ENCODE measurements at places on chromosomes 3 and 15. TPM values are rescaled to one million over a fixed set of nuclear protein-coding genes. Genes with fewer than 3 reads are reported as not detected.

BRPF1 gene
- total RNA-seq: 20.3 TPM

INSYN1 gene
- total RNA-seq: 0.15 TPM

LHFPL4 gene
- not detected for total RNA-seq

STIMATE gene
- total RNA-seq: 23.6 TPM

- no peak overlapping the region for H3K4me3 ChIP-seq
- peak; percentile 70 for DNase-seq
- H3K36me3 ChIP-seq: peaks cover 10% of the 10 kb centered on the region
- H3K27me3 ChIP-seq: no peaks in the 10 kb centered on the region
- peaks cover 17% of the 10 kb centered on the region for H3K4me1 ChIP-seq
These were observed 175.2 kb downstream of the ALDH1A2 start for GRCh38 chr15:57890351-57890750.

DNA sequence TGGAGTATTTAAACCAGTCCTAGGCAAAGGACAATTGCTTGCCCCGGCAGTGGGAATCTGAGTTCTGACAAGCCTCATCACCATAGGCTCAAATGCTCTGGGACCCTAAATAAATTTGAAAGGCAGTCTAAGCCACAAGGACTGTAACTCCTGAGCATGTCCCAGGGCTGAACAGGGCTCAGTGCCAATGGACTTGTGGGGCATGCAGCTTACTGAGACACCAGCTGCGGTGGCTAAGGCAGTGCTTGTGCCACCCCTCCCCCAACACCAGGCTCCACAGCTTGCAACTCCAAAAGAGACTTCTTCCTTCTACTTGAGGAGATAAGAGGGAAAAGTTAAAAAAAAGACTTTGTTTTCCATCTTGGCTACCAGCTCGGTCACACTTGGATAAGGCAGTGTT lies 289.7 kb upstream of the DCBLD2 start:
- no peak overlapping the region for H3K4me3 ChIP-seq
- no peaks in the 10 kb centered on the region for H3K4me1 ChIP-seq
- no peak for DNase-seq
- peaks cover 5% of the 10 kb centered on the region for H3K36me3 ChIP-seq
- peaks cover 6% of the 10 kb centered on the region for H3K27me3 ChIP-seq
- no peak overlapping the region for H3K27ac ChIP-seq

DNA sequence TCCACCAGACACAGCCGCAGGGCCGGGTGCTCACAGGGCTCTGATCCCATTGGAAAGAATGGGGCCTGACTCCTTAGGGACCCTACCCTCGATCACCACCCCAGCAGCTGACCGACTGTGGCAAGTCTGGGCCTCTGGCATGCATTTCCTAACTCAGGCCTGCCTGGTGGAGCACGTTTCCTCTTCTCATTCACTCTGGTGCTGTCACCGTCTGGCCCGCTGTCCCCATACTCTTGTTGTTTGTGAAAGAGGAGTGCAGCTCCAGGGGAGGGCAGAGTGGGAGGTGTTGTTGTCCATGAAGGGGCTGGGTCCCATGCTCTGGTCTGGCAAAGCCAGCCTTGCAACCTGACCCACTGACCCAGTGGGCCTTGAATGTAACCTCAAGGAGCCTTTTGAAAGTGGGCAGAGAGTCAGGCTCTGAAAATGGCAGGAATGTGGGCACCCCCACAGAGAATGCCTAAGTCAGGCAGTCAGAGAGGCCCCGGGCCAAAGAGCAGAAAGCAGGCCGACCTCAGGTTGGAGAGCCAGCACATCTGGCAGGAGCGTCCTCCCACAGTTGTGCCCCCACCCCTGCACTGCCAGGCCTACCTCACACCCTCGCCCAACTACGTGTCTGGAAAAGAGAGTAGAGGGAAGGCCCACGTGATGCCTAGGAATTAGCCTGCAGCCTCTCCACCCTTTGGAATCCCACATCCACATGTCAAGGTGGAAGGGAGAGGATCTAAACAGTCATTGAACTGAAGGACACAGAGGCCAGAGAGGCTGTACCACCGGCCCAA lies 10.9 kb downstream of the SEMA7A start:
- no peaks in the 10 kb centered on the region for H3K27me3 ChIP-seq
- peak overlapping the region; percentile 76 for H3K4me3 ChIP-seq
- peaks cover 13% of the 10 kb centered on the region for H3K36me3 ChIP-seq
- DNase-seq: peak; percentile 77
- peaks cover 100% of the 10 kb centered on the region for H3K4me1 ChIP-seq

GRCh38 chr3:152356870-152357276 lies 88.1 kb downstream of the MBNL1 start:
- H3K4me3 ChIP-seq: peak overlapping the region; percentile 26
- peaks cover 50% of the 10 kb centered on the region for H3K36me3 ChIP-seq
- H3K27ac ChIP-seq: peak overlapping the region; percentile 57

DNA sequence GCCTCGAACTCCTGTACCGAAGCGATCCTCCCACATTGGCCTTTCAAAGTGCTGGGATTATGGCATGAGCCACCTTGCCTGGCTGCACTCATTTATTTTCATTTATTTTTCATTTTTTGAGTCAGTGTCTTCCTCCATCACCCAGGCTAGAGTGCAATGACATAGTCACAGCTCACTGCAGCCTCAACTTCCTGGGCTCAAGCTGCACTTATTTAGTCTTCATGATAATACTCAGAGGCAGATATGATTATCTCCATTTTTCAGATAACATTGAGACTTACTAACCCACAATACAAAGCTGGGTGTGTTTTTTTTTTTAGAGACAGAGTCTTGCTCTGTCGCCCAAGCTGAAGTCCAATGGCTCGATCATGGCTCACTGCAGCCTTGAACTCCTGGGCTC lies 10.0 kb downstream of the PRKCI start:
- H3K4me3 ChIP-seq: no peak overlapping the region
- H3K4me1 ChIP-seq: peaks cover 41% of the 10 kb centered on the region
- H3K27ac ChIP-seq: peak overlapping the region; percentile 36
- peaks cover 3% of the 10 kb centered on the region for H3K27me3 ChIP-seq
- no peak for DNase-seq

DNA sequence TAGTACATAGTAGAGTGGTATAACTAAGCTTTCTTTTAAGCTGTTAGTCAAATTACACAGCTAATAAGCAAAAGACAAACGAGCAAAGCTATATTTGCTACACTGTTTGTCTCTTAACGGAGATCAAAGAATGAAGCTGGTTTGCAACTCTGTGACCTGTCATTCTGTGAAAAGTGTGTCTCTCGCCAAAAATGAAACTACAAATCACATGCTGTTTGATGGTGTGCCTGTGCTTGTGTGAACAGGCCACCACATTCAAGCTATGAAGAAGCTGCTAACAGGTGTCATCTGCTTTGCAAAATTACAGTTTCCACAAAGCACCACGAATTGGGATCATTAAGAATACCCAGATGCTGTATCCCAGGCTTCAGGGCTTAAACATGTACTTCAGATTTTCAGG lies 667.8 kb upstream of the NAALADL2 start:
- no peaks in the 10 kb centered on the region for H3K36me3 ChIP-seq
- H3K27ac ChIP-seq: no peak overlapping the region
- H3K4me3 ChIP-seq: no peak overlapping the region
- peaks cover 34% of the 10 kb centered on the region for H3K4me1 ChIP-seq

DNA sequence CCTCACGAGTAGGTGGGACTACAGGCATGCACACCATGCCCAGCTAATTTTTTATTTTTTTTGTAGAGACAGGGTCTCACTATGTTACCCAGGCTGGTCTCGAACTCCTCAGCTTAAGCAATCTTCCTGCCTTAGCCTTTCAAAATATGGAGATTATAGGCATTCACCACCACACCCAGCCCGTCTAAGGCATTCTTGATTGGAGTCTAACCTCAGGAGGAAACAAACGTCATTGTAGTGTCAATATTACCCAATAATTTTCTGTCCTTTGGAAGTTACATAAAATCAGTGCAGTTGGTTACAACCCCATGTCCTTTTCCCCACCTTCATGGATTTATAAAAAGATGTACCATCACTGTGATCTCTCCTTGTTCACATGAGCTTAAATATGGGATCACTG lies 41.8 kb downstream of the TIMP4 start:
- no peaks in the 10 kb centered on the region for H3K36me3 ChIP-seq
- H3K27me3 ChIP-seq: peaks cover 12% of the 10 kb centered on the region
- no peak overlapping the region for H3K27ac ChIP-seq
- DNase-seq: no peak
- H3K4me3 ChIP-seq: no peak overlapping the region

DNA sequence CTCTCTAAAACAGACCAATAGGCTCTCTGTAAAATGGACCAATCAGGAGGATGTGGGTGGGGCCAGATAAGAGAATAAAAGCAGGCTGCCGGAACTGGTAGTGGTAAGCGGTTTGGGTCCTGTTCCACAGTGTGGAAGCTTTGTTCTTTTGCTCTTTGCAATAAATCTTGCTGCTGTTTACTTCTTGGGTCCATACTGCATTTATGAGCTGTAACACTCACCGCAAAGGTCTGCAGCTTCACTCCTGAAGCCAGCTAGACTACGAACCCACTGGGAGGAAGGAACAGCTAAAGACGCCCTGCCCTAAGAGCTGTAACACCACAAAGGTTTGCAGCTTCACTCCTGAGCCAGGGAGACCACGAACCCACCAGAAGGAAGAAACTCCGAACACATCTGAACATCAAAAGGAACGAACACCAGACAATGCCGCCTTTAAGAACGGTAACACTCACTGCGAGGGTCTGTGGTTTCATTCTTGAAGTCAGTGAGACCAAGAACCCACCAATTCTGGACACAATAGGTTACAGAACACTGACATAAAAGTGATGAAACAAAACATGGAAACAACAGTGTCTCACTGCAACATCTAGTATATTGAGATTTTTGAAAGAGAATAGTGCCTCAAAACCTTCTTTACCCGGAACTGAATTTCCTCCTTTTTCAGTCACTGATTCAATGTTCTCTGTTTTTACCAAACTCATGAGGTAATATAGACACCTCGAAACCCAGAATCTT lies 28.8 kb upstream of the PLSCR2 start:
- no peak overlapping the region for H3K27ac ChIP-seq
- no peaks in the 10 kb centered on the region for H3K36me3 ChIP-seq
- H3K4me3 ChIP-seq: no peak overlapping the region
- no peaks in the 10 kb centered on the region for H3K27me3 ChIP-seq
- no peak for DNase-seq

- no peaks in the 10 kb centered on the region for H3K36me3 ChIP-seq
- DNase-seq: no peak
- no peaks in the 10 kb centered on the region for H3K4me1 ChIP-seq
- peaks cover 1% of the 10 kb centered on the region for H3K27me3 ChIP-seq
These were observed 234.5 kb downstream of the ERC2 start for GRCh38 chr3:56233742-56234141.

GRCh38 chr3:148439254-148439822 lies 258.4 kb upstream of the AGTR1 start:
- H3K4me3 ChIP-seq: no peak overlapping the region
- no peaks in the 10 kb centered on the region for H3K4me1 ChIP-seq
- H3K27ac ChIP-seq: no peak overlapping the region
- no peaks in the 10 kb centered on the region for H3K36me3 ChIP-seq
- DNase-seq: no peak

DNA sequence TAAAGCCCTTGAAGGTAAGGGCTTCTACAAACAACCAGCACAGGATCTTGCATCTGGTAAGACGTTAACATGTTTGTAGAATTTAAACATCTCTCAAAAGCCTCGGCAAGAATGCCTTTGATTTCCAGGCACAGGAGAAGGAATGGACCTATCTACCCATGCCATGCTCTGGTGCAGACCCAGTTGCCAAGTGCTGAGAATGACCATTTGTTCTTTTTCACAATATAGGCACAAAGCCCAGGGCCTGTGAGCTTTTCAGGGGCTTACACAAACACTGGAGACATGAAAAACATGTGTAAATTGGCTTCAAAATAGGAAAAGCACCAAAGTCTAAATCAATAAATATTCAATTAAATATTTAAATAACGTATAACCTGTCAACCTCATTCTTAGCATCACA lies 266.9 kb upstream of the TTC14 start:
- H3K27ac ChIP-seq: no peak overlapping the region
- peaks cover 14% of the 10 kb centered on the region for H3K4me1 ChIP-seq
- no peaks in the 10 kb centered on the region for H3K27me3 ChIP-seq
- no peak overlapping the region for H3K4me3 ChIP-seq

DNA sequence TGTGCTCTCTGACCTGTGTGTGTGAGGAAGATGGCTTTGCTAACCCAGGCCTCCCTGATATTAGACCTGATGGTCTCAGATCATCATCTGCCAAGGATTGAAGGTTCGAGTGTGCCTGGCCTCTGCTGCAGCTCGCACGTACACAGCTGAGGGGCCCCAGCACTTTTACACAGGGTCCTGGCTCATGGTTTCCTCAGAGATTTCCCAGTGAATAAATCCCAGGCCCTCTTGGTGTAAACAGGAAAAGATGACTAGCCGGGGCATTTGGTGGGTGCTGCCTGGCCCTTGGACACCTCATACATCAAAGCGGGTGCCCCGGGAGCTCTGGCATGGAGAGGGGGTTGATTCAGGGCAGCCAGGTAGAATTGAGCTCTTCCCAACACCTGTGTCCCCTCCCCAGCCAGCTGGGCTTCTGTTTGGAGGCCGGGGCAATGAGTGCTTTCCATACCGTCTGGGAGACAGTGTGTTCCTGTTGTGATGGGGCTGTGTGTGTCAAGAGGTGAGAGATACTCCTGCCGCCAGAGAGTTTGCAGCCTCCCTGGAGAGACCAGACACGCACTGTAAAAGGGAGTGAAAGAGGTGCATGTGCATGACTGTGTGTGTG lies 72.5 kb upstream of the TLE3 start:
- no peak overlapping the region for H3K27ac ChIP-seq
- peaks cover 55% of the 10 kb centered on the region for H3K27me3 ChIP-seq
- no peak for DNase-seq
- no peaks in the 10 kb centered on the region for H3K36me3 ChIP-seq
- no peaks in the 10 kb centered on the region for H3K4me1 ChIP-seq

- H3K36me3 ChIP-seq: no peaks in the 10 kb centered on the region
- peaks cover 20% of the 10 kb centered on the region for H3K27me3 ChIP-seq
- H3K4me1 ChIP-seq: no peaks in the 10 kb centered on the region
- no peak for DNase-seq
These were observed 29.0 kb downstream of the AQP9 start for GRCh38 chr15:58167095-58167691.
